Stimulated activated CD8-positive, alpha-beta memory T cell treated with anti-CD3 and anti-CD28 coated beads, Interleukin-4, amount 100 ng/mL, for 1 hour (primary cell): ENCODE measurements at places on chromosomes 1 and 21.

GRCh38 chr1:111801071-111801850, 45.6 kb downstream of the DDX20 start:
- no peak for DNase-seq

DNA sequence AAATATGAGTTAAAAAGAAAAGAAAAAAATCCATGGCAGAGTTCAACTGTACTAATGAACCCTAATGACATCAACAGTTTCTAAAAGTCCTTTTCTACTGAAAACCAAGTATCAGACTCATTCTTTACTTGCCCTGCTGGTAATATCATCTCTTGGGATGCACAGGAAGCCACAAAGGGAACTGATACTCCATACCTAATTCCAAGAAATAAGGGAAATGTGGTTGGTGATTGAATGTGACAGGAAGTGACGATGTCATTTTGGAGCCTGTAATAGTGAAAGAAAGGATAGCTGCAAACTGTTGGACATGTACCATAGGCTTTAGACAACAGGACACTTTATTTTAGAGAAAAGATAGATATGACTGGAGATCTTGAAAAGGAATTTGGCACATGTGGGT, 98.7 kb upstream of the VAV3 start:
- no peak for DNase-seq

DNA sequence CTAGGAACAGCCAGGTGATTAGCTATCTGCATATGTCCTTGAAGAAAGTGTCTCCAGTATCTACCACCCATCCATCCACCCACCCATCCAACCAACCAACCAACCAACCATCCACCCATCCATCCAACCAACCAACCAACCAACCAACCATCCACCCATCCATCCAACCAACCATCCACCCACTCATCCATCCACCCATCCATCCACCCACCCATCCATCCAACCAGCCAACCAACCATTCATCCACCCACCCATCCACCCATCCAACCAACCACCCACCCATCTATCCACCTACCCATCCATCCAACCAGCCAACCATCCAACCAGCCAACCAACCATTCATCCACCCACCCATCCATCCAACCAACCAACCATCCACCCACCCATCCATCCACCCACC, 12.1 kb downstream of the C21orf58 start:
- DNase-seq: no peak

- DNase-seq: no peak
Observed at GRCh38 chr1:187877220-187877619, 1048.5 kb downstream of the PLA2G4A start.

- no peak for DNase-seq
Observed at GRCh38 chr1:226580625-226581270, 32.2 kb downstream of the STUM start.

DNA sequence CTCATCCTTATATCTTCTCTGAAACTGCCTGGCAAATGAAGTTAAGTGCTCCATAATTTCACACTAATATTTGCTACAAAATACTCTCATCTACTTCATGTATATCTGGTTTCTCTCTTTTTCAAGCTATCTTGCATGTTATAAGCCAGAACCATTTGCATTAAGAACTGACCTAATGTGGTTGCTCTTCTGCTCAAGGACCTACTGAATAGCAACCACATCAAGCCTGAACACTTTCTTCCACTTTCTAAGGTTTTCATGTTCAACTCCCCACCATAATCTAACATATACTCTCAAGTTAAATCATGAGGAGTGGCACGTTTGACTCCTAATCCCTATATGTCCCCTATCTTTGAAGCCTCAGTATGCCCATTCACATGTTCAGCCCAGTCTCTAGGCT, 27.2 kb downstream of the RGS1 start:
- no peak for DNase-seq

DNA sequence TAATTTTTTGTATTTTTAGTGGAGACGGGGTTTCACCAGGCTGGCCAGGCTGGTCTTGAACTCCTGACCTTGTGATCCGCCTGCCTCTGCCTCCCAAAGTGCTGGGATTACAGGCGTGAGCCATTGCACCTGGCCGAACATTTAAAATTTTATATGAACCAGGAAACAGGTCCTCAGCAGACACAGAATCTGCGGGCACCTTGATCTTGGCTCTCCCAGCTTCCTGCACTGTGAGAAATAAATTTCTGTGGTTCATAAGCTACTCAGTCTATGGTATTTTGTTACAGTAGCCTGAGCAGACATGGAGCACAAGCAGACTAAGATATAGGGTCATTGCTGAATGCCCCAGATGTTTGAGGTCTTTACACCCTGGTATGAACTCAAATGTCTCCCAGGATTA, 23.6 kb upstream of the CTH start:
- no peak for DNase-seq

- no peak for DNase-seq
Observed at GRCh38 chr1:43044572-43045361, 86.1 kb upstream of the SLC2A1 start.

DNA sequence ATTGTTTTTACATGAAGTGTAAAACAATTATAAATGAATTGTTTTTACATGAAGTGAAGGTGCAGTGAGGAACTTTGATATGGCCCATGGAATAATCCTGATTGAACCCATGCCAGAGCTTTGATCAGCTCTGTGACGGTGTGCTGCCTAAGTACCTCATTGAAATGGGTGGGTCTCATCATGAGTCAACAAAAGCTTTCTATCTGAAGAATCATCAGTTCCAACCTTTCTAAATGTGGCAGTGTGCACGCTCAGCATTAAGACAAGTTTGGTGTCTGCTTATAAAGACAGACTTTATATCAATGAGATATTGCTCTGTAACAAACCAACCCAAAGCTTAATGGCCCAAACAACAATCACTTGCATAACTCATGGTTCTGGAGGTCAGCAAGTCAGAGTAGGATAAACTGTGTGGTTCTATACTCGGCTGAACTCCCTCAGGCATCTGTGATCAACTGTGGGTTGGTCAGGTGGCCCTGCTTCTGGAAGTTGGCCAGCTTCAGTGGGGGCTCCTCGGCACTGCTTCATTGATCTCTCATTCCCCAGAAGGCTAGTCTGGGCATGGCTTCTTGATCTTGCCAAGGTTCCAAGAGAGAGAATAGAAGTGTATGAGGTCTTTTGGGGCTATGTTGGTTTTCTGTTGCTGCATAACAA, 258.0 kb downstream of the LTN1 start:
- DNase-seq: no peak

DNA sequence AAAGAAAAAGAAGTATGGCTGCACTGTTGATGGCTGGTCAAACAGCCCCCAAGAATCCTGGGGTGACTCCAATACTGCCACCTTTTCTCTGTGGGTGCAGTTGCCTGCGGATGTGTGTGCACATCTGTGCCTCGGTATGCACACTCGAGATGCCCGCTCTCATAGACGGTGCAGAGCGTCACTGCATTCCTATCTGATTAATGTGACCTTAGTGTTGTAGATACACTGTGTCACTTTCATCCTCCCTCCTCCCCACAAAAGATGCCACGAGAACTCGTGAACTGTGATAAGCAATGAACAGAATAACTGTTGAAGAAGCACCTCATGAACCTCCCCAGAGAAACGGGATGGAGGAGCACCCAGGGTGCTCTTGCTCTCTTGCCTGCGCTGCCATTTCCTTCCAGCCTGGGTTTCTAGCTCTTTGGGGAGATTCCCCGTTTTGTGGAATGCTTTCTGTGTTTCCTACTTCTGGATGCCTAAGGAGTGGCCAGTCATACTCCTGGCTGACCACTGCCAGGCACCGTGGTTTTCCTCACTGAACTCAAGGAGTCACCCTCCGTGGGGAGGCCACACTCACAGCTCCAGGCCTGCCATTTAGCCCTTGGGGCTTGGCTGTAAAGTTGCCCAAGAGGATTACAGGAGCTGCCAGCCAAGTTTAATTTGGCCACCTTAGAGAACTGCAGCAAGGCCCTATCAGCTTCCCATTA, 32.0 kb downstream of the NTPCR start:
- DNase-seq: no peak
